ENCODE measurements at places on chromosomes 7 and 10.

DNA sequence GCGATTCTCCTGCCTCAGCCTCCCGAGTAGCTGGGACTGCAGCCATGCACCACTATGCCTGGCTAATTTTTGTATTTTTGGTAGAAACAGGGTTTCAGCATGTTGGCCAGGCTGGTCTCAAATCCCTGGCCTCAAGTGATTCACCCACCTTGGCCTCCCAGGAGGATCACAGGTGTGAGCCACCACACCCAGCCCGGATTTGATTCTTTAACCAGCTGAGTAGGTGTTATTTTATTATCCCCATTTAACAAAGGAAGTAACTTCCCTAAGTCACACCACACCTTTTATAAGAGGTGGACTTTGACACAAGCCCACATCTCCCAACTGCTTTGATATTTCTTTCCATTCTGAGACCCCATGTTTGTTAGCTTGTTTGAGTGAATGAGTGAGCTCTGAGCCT is 25.0 kb downstream of the SLC25A28 start:
- no peak for DNase-seq

DNA sequence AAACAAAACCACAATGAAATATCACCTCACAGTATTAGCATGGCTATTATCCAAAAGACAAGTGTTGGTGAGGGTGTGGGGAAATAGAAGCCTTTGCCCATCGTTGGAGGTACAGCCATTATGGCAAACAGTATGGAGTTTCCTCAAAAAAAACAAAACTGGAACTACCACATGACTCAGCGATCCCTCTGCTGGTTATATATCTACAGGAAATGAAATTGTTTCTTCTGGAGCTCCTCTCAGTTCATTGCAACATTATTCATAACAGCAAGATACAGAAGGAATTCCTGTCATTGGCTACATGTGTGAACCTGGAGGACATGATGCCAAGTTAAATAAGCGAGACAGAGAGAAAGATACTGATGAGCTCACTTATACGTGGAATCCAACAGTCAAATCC is 2.4 kb upstream of the UBE3C start:
- peak; percentile 86 for DNase-seq

GRCh38 chr10:49381111-49381900 is 14.6 kb downstream of the DRGX start:
- no peak for DNase-seq

- DNase-seq, result peak; percentile 38
These were observed 515 bp downstream of the FAM149B1 start for GRCh38 chr10:73168465-73168803.

- DNase-seq, result peak; percentile 37
These were observed 111.5 kb upstream of the ADAM12 start for GRCh38 chr10:126499744-126500143.

Measured in astrocyte of the spinal cord (primary cell).